Mesothelial cell of epicardium (in vitro differentiated cells): ENCODE measurements at places on chromosomes 1 and 21. TPM values are rescaled to one million over a fixed set of nuclear protein-coding genes. Genes with fewer than 3 reads are reported as not detected.

- no peaks in the 10 kb centered on the region for H3K27me3 ChIP-seq
- no peak overlapping the region for H3K4me3 ChIP-seq
- H3K4me1 ChIP-seq = peaks cover 7% of the 10 kb centered on the region
- peaks cover 12% of the 10 kb centered on the region for H3K36me3 ChIP-seq
- no peak for DNase-seq
- no peak overlapping the region for H3K27ac ChIP-seq
Measured at GRCh38 chr1:210598135-210598652, 269.5 kb downstream of the HHAT start.

- H3K4me3 ChIP-seq = no peak overlapping the region
- H3K36me3 ChIP-seq = peaks cover 16% of the 10 kb centered on the region
- peak overlapping the region; percentile 12 for H3K27ac ChIP-seq
- H3K27me3 ChIP-seq = no peaks in the 10 kb centered on the region
- DNase-seq = no peak
Measured at GRCh38 chr1:243493156-243494129, 237.6 kb downstream of the SDCCAG8 start.

GRCh38 chr1:28045777-28046176, 42.6 kb downstream of the EYA3 start:
- H3K4me1 ChIP-seq = no peaks in the 10 kb centered on the region
- DNase-seq = no peak
- H3K36me3 ChIP-seq = peaks cover 22% of the 10 kb centered on the region
- H3K4me3 ChIP-seq = no peak overlapping the region
- no peaks in the 10 kb centered on the region for H3K27me3 ChIP-seq

- no peak for DNase-seq
- H3K27ac ChIP-seq = no peak overlapping the region
- H3K27me3 ChIP-seq = no peaks in the 10 kb centered on the region
- no peak overlapping the region for H3K4me3 ChIP-seq
Measured at GRCh38 chr1:87024936-87025540, 110.6 kb downstream of the HS2ST1 start.

- no peaks in the 10 kb centered on the region for H3K4me1 ChIP-seq
- H3K27ac ChIP-seq = no peak overlapping the region
- H3K36me3 ChIP-seq = no peaks in the 10 kb centered on the region
- DNase-seq = no peak
- no peak overlapping the region for H3K4me3 ChIP-seq
Measured at GRCh38 chr1:210739627-210740026, 394.3 kb downstream of the KCNH1 start.

GRCh38 chr1:241406421-241406820, 49.4 kb upstream of the RGS7 start:
- no peaks in the 10 kb centered on the region for H3K36me3 ChIP-seq
- H3K27me3 ChIP-seq = peaks cover 4% of the 10 kb centered on the region
- no peak overlapping the region for H3K4me3 ChIP-seq
- H3K4me1 ChIP-seq = no peaks in the 10 kb centered on the region
- no peak overlapping the region for H3K27ac ChIP-seq
- no peak for DNase-seq

DNA sequence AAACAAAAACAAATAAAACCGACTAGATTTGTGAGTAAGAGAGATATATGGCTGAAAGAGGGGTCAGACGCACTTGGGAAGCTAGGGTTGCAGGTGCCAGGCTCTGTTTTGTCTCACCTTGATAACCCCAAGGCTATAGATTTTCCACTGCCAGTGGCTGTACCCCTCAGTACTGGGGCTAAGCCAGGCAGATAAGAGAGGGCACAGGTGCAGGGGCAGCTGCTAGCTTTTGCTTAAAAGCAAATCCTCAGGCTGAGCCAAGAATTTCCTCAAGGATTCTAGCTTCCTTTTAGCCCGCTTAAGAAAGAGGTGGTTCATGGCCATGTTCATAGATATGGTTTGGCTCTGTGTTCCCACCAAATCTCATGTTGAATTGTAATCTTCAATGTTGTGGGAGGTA, 57.9 kb downstream of the OVGP1 start:
- no peak overlapping the region for H3K27ac ChIP-seq
- DNase-seq = no peak
- no peaks in the 10 kb centered on the region for H3K36me3 ChIP-seq
- no peaks in the 10 kb centered on the region for H3K27me3 ChIP-seq
- H3K4me3 ChIP-seq = no peak overlapping the region
- peaks cover 4% of the 10 kb centered on the region for H3K4me1 ChIP-seq

- no peak for DNase-seq
- no peaks in the 10 kb centered on the region for H3K36me3 ChIP-seq
- H3K4me3 ChIP-seq = no peak overlapping the region
- H3K4me1 ChIP-seq = no peaks in the 10 kb centered on the region
Measured at GRCh38 chr21:23699402-23699801, 1907.9 kb downstream of the MRPL39 start.

GRCh38 chr1:33332357-33332789, 11.5 kb upstream of the A3GALT2 start:
- peaks cover 34% of the 10 kb centered on the region for H3K36me3 ChIP-seq
- no peak overlapping the region for H3K4me3 ChIP-seq

- no peak overlapping the region for H3K4me3 ChIP-seq
- H3K4me1 ChIP-seq = no peaks in the 10 kb centered on the region
- DNase-seq = no peak
- H3K36me3 ChIP-seq = peaks cover 28% of the 10 kb centered on the region
- H3K27me3 ChIP-seq = no peaks in the 10 kb centered on the region
Measured at GRCh38 chr1:151175041-151175741, 590 bp downstream of the TMOD4 start.

DNA sequence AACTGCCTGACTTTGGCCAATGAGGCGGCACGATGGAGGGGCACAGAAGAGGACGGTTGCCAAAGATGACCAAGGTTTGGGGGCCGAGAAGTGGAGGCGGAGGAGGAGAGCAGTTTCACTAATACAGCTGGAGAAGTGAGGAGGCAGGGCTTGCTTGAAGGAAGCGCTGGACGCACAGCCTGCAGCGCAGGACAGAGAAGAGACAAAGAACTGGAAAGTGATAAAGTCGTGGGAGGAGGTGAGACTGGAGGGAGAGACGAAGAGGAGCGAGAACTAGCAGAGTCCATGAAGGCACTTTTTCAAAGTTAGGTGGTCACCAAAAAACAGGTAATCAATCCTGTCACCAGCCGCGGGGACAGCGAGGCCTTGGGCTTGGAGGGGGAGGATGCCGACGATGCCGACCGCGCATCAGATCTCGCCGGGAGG, 771 bp downstream of the PACC1 start:
- peak overlapping the region; percentile 80 for H3K4me3 ChIP-seq
- no peaks in the 10 kb centered on the region for H3K27me3 ChIP-seq

GRCh38 chr21:45539046-45539795, 3.0 kb downstream of the SLC19A1 start:
- H3K36me3 ChIP-seq = no peaks in the 10 kb centered on the region
- no peaks in the 10 kb centered on the region for H3K27me3 ChIP-seq
- DNase-seq = peak; percentile 13
- H3K4me1 ChIP-seq = peaks cover 22% of the 10 kb centered on the region
- H3K4me3 ChIP-seq = no peak overlapping the region
- no peak overlapping the region for H3K27ac ChIP-seq

- DNase-seq = no peak
- no peak overlapping the region for H3K27ac ChIP-seq
- peaks cover 20% of the 10 kb centered on the region for H3K27me3 ChIP-seq
- H3K4me3 ChIP-seq = no peak overlapping the region
- H3K4me1 ChIP-seq = no peaks in the 10 kb centered on the region
Measured at GRCh38 chr1:66108624-66109023, 315.9 kb downstream of the PDE4B start.

- H3K27ac ChIP-seq = no peak overlapping the region
- DNase-seq = no peak
- H3K4me1 ChIP-seq = no peaks in the 10 kb centered on the region
- H3K27me3 ChIP-seq = peaks cover 27% of the 10 kb centered on the region
- no peaks in the 10 kb centered on the region for H3K36me3 ChIP-seq
Measured at GRCh38 chr1:33741749-33742148, 122.1 kb upstream of the HMGB4 start.

GRCh38 chr1:182699393-182700350, 15.3 kb upstream of the RGS8 start:
- H3K4me3 ChIP-seq = no peak overlapping the region
- H3K36me3 ChIP-seq = no peaks in the 10 kb centered on the region
- DNase-seq = no peak
- H3K27ac ChIP-seq = no peak overlapping the region
- H3K4me1 ChIP-seq = peaks cover 9% of the 10 kb centered on the region
- H3K27me3 ChIP-seq = no peaks in the 10 kb centered on the region

GRCh38 chr1:65992831-65993271, 200.2 kb downstream of the PDE4B start:
- no peak for DNase-seq
- peaks cover 11% of the 10 kb centered on the region for H3K4me1 ChIP-seq
- H3K4me3 ChIP-seq = no peak overlapping the region
- H3K36me3 ChIP-seq = no peaks in the 10 kb centered on the region
- H3K27ac ChIP-seq = no peak overlapping the region

DNA sequence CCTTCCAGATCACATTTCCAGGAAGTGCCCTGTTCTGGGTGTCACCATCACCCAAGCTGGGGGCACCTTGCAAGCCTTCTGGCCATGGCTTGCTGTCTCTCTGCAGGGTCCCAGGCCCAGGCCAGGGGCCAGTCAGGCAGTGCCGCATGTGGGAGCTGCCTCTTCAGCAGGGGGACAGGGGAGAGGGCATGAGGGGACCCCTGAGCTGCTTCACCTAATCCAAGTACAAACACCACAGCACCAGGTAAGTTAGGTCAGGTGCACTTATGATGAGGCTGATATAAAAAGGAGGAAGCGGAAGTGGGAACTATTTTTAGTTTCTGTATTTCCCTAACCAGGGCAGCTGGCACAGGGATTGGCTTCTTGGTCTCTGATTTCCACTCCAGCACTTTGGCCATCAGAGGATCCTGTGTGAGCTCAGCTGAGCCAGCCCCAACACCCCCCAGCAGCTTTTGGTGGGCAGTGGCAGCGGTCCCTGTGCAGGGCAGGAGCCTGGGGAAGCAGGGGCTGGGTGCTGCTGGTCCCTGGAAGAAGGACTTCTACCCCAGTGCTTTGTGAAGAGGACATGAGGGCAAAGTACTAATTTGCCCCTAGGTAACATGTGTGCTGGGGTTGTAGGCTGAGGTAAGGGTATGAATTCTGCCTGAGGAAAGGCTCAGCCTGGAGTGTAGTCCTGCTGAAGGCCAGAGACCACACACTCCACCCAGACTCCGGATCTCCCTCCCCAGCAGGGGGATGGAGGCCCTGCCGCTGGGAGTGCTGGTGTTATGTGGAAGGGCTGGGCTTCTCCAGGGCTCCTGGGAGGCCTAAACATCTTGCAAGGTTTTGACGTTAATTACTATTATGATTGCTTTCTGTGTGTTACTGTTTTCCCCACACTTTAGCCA, 3.3 kb upstream of the PCBP3 start:
- no peaks in the 10 kb centered on the region for H3K36me3 ChIP-seq
- DNase-seq = no peak
- H3K4me3 ChIP-seq = peak overlapping the region; percentile 52
- peak overlapping the region; percentile 43 for H3K27ac ChIP-seq
- H3K27me3 ChIP-seq = peaks cover 51% of the 10 kb centered on the region

DNA sequence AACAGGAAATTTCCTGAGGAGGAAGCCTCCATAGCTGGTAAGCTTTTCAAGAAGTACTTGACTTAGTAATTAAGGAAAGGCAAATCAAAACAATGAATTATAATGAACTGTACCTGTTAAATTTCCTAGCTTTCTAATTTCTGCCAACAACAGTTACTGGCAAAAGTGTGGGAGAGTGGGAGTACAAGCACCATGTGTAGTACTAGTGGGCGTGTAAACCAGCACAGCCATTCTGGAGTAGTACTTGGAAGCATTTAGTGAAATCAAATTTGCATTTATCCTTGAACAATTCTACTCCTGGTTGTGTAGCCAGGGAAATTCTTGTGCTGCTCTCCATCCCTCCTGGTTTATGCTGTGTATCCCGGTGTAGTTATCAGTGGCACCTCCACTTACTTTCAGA, 190.8 kb downstream of the PRDM2 start:
- H3K27ac ChIP-seq = no peak overlapping the region
- no peak overlapping the region for H3K4me3 ChIP-seq
- peaks cover 31% of the 10 kb centered on the region for H3K27me3 ChIP-seq
- no peaks in the 10 kb centered on the region for H3K36me3 ChIP-seq
- peaks cover 9% of the 10 kb centered on the region for H3K4me1 ChIP-seq
- no peak for DNase-seq

DNA sequence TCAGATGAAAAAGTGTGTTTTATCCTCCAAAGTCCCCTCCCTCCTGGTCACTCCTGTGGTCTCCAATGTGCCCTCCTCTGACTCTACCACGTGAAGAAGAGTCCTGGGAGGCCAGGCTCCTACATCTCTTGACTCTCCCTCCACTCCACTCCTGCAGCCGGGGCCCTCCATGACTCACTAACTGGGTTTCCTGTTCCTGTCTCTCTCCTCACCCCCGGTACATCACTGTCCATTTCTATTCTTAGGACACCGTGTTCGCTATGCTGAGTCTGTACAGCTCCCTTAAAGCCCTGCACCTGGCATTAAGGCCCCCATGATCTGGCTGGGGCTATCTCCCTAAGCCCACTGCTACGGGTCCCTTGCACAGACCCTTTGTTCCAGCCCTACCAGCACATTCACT, 93.4 kb downstream of the BCAR3 start:
- peaks cover 11% of the 10 kb centered on the region for H3K36me3 ChIP-seq
- no peak for DNase-seq
- H3K27me3 ChIP-seq = no peaks in the 10 kb centered on the region
- H3K4me1 ChIP-seq = peaks cover 44% of the 10 kb centered on the region
- no peak overlapping the region for H3K4me3 ChIP-seq

DNA sequence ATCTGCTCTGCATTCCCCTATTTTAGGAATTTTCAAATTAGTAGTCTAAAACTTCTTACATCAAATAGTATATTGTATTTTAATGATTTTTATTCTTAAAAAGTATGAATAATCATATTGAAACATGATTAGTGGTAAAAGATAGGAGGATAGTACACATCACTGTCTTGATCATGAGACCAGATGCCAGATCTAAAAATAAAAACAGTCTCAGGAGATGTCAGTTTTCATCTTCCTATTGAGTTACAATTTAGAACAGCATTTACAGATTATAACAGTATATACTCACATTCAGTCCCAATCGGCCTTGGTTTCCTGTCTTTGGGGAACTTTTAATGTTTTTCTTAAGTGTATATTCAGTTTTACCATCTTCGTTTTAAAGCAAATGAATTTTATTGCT, 95.9 kb downstream of the USP25 start:
- H3K27ac ChIP-seq = no peak overlapping the region
- H3K36me3 ChIP-seq = peaks cover 26% of the 10 kb centered on the region

GRCh38 chr1:8026976-8027747, 1.1 kb upstream of the ERRFI1 start:
- H3K4me3 ChIP-seq = peak overlapping the region; percentile 67
- H3K36me3 ChIP-seq = no peaks in the 10 kb centered on the region
- H3K27me3 ChIP-seq = no peaks in the 10 kb centered on the region
- peak overlapping the region; percentile 93 for H3K27ac ChIP-seq

PER3 gene
- 11.1 to 11.5 TPM (median 11.1 TPM) in 3 replicates for total RNA-seq

KCNA2 gene
- total RNA-seq = 0.58 to 1.1 TPM (median 0.63 TPM) in 3 replicates

CFHR5 gene
- not detected in 3 replicates for total RNA-seq

OPTC gene
- not detected in 3 replicates for total RNA-seq

BSND gene
- total RNA-seq = 0.05 to 0.09 TPM (median 0.09 TPM) in 3 replicates

PTCH2 gene
- 1.4 to 1.7 TPM (median 1.4 TPM) in 3 replicates for total RNA-seq

PTPRU gene
- total RNA-seq = 143 to 151 TPM (median 145 TPM) in 3 replicates

MAST2 gene
- total RNA-seq = 60.7 to 63.7 TPM (median 63.0 TPM) in 3 replicates

AMY1A gene
- total RNA-seq = not detected in 3 replicates

ALX3 gene
- 127 to 136 TPM (median 132 TPM) in 3 replicates for total RNA-seq
